ENCODE measurements at places on chromosomes 12 and 14. TPM values are rescaled to one million over a fixed set of nuclear protein-coding genes. Genes with fewer than 3 reads are reported as not detected.

TROAP gene
- 0.36 TPM for total RNA-seq

FAM161B gene
- total RNA-seq = 4.7 TPM

GRCh38 chr12:52024845-52025230, 18.1 kb downstream of the TAMALIN start:
- peak overlapping the region; percentile 40 for H3K4me3 ChIP-seq
- H3K4me1 ChIP-seq = peaks cover 49% of the 10 kb centered on the region
- no peaks in the 10 kb centered on the region for H3K27me3 ChIP-seq
- peak overlapping the region; percentile 84 for H3K27ac ChIP-seq
- peak; percentile 79 for DNase-seq

DNA sequence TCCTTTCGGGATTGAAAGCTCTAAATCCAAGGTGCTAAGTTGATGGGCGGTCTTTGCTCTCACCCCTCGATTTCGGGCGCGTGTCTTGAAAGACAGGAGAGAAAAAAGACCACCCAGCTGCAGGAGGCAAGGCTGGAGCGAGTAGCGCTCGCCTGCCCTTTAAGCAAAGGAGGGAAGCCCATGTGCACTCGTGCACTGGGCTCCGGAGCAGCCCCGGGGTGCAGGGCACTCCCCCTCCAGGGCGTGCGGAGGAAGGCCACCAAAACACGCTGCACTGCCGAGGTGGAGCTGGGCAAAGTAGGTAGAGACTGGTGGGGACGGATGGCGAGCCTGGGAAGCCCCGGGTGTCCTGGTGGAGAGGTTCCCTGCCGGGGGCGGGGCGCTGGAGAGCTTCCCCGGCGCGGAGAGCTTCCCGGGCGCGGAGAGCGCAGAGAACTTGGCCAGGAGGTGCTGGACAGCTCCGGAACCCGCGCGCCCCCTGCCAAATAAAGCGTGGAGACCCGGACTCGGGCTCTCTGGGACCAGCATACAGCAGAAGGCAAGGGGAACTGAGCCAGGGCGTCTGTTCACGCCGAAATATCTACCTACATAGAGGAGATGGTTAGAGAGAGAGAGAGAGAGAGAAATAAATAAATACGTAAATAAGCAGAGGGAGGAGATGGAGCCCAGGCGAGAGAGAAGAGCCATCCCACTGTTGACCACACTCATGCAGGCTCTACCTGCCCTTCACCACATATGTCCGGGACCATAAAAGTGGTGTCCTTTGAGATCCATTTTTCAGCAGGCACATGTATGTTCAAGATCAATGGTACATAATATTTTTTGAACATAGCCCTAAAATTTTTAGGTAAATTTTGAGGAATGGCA, 662 bp upstream of the NELL2 start:
- no peak overlapping the region for H3K27ac ChIP-seq
- peak overlapping the region; percentile 59 for H3K4me3 ChIP-seq
- no peak for DNase-seq
- H3K36me3 ChIP-seq = no peaks in the 10 kb centered on the region

TCTN2 gene
- 7.1 TPM for total RNA-seq

GSC gene
- total RNA-seq = 7.5 TPM

DNA sequence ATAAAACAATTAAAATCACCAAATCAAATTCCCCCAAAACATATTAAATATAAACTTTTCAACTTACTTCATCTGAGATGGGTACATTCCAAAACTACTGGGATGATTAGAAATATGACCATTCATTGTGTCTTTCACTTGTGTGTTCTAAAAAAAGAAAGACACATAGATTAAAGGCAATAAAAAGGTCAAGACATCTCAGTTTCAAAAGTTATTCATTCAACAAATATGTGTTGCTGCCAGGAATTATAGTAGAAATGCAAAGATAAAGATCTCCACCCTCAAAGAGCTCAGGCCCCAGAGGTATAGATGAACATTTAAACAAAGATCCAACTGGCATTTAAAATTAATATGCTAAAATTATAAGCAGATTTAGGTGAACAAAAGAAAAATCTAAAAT, 106.4 kb downstream of the EPS8 start:
- H3K27ac ChIP-seq = no peak overlapping the region
- H3K4me3 ChIP-seq = no peak overlapping the region
- H3K27me3 ChIP-seq = no peaks in the 10 kb centered on the region
- no peaks in the 10 kb centered on the region for H3K36me3 ChIP-seq
- no peak for DNase-seq

LRRC10 gene
- total RNA-seq = not detected

DNA sequence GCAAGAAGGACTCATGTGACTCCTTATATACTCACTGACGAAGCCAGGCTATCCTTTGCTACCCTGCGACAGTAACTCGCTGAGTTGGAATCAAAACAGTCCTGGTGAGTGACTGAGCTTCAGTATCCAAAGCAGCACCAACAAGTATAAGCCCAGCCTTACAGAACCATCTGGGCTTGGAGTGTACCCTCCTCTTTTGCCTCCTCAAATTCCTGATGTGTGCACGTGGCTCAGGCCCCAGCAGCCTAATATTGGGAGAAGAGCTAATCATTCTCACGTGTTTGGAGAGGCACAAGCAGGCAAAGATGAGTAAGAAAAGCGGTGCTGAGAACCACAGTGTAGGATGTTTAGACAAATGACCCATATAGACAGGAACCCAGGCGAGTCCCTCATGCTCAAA, 34.4 kb downstream of the PPTC7 start:
- no peaks in the 10 kb centered on the region for H3K36me3 ChIP-seq
- no peak overlapping the region for H3K4me3 ChIP-seq
- no peaks in the 10 kb centered on the region for H3K4me1 ChIP-seq

DNA sequence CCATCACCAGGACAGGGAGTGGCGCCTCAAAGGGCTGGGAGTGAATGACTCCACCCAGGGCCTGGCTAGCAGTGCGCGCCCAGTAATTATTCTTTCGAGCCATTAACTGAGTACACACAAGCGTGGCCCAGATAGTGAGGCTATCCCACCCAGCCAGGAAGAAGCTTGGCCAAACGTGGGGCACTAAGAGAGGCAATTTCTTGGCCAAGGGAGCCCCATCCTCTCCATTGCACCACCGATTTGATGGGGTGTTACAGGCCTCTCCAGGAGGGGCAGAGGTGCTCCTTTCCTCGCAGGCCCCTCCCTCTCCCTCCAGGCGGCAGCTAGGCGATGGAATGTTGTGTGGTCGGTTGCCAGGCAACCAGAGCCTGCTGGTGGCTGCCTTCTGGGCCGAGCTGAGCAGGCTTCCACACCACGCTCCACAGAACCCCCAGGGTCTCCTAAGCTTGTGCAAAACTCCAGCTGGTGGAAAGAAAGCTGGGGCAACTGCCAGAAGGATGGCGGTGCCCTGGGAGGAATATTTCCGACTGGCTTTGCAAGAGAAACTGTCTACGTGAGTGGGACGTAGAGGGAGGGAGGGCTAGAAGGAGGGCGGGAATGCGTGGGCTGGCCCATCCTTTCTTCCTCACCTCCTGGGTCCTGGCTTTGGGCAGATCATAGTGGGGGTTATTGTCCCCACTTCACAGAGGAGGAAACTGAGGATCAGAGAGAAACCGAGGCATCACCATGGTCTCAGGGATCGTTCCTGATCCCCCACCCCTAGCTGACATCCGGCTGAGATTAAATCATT, at the start of gene CFAP73:
Gene CFAP73, plus strand, starts transcription at position 364 of the 790 bp plus-strand sequence. Its CDS starts 134 bp downstream, at position 498.
- no peak within 1 kb of the TSS for H3K4me3 ChIP-seq
- H3K36me3 ChIP-seq = no peaks in the 10 kb centered on the region
- peaks cover 45% of the 10 kb centered on the region for H3K27me3 ChIP-seq
- H3K4me1 ChIP-seq = no peaks in the 10 kb centered on the region

GRCh38 chr14:68846466-68846865, 53.6 kb upstream of the ZFP36L1 start:
- H3K27ac ChIP-seq = no peak overlapping the region
- H3K27me3 ChIP-seq = no peaks in the 10 kb centered on the region
- DNase-seq = no peak
- H3K4me1 ChIP-seq = peaks cover 29% of the 10 kb centered on the region
- H3K4me3 ChIP-seq = no peak overlapping the region

- H3K27ac ChIP-seq = no peak overlapping the region
- no peaks in the 10 kb centered on the region for H3K36me3 ChIP-seq
- H3K4me1 ChIP-seq = no peaks in the 10 kb centered on the region
- H3K27me3 ChIP-seq = no peaks in the 10 kb centered on the region
- DNase-seq = no peak
Measured at GRCh38 chr14:22448035-22448904, 140.8 kb downstream of the DAD1 start.

PPP1R36 gene
- 1.1 TPM for total RNA-seq

Data from sigmoid colon (tissue), 7 donors.